Activated T-helper 1 cell treated with anti-CD3 and anti-CD28 coated beads, Interleukin-12 subunit alpha, Interleukin-12 subunit beta, Interleukin-2, Interleukin-4 antibody, amounts not matched to agents 30 ng/mL and 10 ng/mL and 1 ng/mL, durations not matched to agents 14 hours and 24 hours and 36 hours (primary cell): ENCODE measurements at places on chromosomes 12 and 14. TPM values are rescaled to one million over a fixed set of nuclear protein-coding genes. Genes with fewer than 3 reads are reported as not detected.
A peak's percentile ranks its signal among the peaks of the same experiment; 100 is the strongest.

GRCh38 chr12:110067531-110067930 is 19.2 kb upstream of the C12orf76 start:
- no peak for DNase-seq

DNA sequence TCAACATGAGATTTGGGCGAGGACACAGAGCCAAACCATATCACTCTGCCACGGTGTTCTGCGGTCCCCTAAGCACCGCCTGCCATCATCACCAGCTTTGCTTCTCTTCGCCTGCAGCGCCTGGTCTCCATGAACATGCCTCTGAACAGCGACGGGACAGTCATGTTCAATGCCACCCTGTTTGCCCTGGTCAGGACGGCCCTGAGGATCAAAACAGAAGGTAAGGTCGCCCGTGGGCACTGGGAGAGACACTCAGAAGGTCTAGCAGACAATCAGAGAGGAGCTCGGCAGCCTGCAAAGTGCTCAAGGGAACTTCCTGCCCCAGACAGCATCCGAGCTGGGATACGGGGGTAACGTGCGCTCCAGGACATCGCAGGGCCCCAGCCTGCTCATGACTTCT is 126.0 kb upstream of the FKBP4 start:
- no peak for DNase-seq

- DNase-seq, result no peak
Measured at GRCh38 chr14:94921882-94922585, 152.1 kb upstream of the GSC start.

FOXN4 gene
- not detected in 2 replicates for total RNA-seq

GRCh38 chr12:29889737-29890136 is 106.0 kb upstream of the TMTC1 start:
- no peak for DNase-seq

GRCh38 chr12:14845350-14845750 is 2.0 kb upstream of the ART4 start:
- peak; percentile 6 for DNase-seq

GRCh38 chr12:3141339-3142321 is 64.5 kb downstream of the TSPAN9 start:
- no peak for DNase-seq

DNA sequence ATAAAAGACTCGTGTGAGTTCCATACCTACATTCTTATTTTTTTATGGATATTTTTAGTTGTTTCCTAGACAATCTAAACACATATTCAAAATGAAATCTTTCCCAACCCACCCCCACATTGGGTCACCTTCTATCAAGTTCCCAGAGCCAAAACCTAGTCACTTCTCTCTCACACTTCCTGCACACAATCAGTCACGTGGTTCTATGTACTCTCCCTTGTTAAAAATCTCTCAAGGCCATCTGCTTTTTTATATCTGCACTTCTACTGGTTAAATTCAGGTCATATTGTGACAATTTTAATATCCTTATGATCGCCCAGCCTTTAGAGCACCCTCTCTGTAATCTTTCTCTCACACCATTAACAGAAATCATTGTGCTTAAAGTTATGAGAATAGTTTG is 175.0 kb upstream of the SYT10 start:
- DNase-seq, result no peak

- no peak for DNase-seq
Measured at GRCh38 chr14:88348546-88348945, 25.5 kb upstream of the KCNK10 start.

RXYLT1 gene
- 26.5 and 27.3 TPM in 2 replicates for total RNA-seq

- no peak for DNase-seq
Measured at GRCh38 chr12:11827091-11828061, 177.9 kb downstream of the ETV6 start.

DNA sequence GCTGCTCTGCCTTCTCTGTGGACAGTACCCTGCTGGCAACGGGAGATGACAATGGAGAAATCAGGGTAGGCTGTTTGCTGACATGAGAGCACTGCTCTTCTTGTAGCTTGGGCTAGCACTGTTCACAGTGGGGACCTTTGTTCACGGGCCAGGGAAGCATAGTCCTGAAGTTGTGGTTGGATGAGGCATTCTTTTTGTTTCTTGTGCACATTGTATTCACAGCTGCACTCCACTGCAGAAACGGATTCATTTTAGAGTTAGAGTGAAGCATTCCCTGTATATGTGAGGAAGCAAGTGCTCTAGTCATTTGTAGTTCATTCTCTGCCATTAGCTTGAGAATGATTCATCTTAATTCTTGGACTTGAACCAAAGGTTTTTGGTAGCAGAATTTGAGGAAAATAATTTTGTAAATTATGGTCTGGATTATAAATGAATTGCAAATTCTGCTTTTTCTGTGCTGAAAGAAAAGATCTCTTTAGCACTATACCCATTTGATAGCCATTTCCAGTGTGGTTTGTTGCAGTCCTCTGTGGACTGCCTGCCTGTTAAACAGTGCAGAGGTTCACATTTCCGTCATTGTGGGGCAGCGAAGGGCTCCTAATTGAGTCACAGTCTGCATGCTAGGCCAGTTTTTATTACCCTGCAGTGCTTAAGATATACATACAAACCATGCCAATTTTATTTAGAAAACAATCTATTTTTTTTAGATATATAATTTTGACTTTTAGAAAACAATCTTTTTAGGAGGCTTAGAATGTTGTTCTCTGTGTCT is 80.6 kb downstream of the APAF1 start:
- DNase-seq, result peak; percentile 29

- DNase-seq, result no peak
Measured at GRCh38 chr14:29865299-29865698, 62.3 kb downstream of the PRKD1 start.

SLC6A15 gene
- not detected in 2 replicates for total RNA-seq

- no peak for DNase-seq
Measured at GRCh38 chr12:107405436-107405835, 280.2 kb upstream of the PWP1 start.

DNA sequence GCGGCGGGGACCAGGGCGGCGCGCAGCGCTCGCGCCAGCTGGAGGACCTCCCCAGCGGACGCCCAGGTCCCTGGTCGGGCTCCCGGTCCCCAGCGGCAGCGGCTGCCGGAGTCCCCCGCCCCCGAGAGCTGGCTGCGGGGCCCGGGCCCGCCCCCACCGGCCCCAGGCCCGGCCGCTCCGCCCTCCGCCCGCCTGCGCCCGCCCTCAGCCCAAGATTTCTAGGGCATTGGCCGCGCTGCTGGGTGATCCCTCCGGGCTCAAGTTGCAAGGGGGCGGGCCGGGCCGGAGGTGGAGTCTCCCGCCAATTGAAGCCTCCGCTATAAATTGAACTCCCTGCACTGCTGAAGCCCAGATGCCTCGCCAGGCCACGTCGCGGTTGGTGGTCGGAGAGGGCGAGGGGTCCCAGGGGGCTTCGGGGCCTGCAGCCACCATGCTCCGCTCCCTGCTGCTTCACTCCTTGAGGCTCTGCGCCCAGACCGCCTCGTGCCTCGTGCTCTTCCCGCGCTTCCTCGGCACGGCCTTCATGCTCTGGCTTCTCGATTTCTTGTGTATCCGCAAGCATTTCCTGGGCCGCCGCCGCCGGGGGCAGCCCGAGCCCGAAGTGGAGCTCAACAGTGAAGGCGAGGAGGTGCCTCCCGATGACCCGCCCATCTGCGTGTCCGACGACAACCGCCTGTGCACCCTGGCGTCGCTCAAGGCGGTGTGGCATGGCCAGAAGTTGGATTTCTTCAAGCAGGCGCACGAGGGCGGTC is at the start of gene DIO3:
Gene DIO3 (plus strand): TSS at position 351 of the 752 bp plus-strand sequence.
- no peak for DNase-seq

DNA sequence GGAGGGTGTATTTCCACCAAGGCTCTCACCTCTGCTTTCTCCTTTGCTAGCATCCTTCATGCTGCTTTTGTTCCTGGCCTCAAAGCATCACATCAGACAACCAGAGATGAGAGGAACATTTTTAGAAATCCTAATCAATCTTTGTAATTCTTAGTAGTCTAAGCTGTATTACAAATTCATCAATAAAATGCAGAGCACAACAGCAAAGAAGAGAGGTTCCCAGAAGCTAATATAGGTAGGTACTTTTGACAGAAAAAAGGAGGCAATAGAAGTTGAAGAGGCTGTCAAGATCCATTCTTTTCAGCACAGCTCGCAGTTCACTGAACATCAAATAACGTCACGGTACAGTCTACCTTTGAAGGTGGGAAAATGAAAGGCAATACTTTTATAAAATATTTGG is 265.2 kb upstream of the SYT1 start:
- DNase-seq, result no peak

GRCh38 chr12:89525305-89525823 is 483 bp downstream of the POC1B start:
- DNase-seq, result peak; percentile 40

- DNase-seq, result no peak
Measured at GRCh38 chr14:95664546-95664945, 21.7 kb upstream of the TCL1B start.

DNA sequence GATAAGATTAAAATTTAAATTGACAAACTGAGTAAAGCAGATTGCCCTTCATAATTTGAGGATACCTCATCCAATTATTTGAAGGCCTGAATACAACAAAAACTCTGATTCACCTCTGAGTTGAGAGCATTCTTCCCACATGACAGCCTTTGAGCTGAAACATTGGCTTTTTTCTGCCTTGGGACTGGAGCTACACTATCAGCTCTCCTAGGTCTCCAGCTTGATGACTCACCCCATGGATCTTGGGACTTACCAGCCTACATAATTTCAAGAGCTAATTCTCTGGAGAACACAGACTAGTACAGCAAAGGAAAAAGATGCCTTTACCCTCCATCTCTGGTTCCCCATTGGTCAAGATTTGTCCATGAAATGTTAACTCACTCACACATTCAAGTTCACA is 555.1 kb downstream of the FOXG1 start:
- DNase-seq, result no peak

TMEM179 gene
- total RNA-seq, result 0.12 and 0.36 TPM in 2 replicates

DNA sequence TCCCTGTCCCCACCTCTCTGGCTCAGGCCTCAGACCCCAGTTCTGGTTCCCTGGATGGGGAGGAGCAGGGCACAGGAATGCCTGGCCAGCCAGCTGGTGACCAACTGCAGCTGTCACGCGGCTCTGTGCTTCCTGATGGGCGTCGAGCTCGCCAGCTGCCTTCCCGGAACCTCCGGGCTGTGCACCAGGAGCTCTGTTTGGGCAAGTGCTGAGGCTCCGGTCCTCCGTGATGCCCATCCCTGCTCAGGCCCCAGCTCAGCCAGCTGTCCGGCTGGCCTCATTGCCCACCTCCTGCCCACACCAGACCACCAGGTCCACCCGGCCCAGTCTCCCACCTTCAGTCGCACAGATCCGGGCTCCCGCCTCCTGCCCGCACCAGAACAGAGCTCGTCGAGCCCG is 4.8 kb downstream of the IFFO1 start:
- no peak for DNase-seq

SLC35F4 gene
- total RNA-seq, result not detected in 2 replicates

COL2A1 gene
- 0.08 TPM in 1 of 2 replicates, not detected in the other for total RNA-seq

GRCh38 chr12:54214553-54215406 is 26.0 kb upstream of the SMUG1 start:
- DNase-seq, result peak; percentile 86

INHBC gene
- total RNA-seq, result 0.15 TPM in 1 of 2 replicates, not detected in the other

DNA sequence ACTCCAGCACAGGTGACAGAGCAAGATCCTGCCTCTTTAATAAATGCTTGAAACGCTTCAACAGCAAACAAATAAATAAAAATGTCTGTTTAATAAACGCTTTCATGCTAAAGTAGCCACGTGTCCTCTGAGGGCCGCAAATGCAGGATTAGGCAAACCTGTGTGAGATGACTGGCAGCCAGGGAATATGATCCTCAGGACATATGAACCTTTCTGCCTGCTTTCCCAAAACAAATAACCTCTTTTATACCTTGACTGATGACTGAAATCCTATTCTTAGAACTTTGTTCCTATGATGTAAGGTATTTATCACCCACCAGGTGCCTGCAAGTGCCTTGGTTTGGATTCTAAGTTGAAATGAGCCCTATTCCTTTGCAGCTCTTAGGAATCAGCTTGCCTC is 14.5 kb upstream of the FLVCR2 start:
- no peak for DNase-seq

DNA sequence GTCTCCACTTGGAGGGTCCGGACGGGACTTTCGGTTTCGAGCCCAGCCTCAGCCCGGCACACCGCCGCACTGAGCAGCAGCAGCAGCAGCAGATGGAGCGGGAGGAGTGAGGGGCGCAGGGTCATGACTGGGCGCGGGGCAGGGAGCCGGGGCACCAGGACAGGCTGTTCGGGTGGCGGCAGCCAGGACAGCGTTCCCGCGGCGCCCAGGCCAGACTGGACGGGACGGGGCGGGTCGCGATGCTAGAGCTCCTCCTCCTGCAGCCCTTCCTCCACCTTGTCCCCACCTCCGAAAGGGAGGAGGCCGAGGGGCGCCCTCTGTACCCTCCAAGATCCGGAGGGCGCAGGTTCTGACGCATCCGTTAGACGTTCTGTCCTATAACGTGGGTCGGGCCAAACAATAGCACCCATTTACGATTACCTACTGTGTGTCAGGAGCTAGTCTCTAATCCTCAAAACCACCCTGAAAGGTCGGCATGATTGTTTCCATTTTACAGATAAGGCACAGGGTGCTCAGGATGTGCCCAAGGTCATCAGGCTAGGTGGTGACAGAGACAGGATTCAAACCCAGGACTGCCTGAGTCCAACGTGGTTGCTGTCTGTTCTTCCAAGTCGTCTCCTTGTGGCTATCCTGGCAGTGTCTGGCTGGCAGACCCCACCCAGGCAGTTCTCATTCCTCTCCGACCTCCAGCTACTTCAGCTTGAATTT is at the start of gene FKBP11:
Gene FKBP11 (minus strand): TSS at position 189 of the 708 bp plus-strand sequence. CDS start 64 bp downstream, at position 125.
- peak; percentile 54 for DNase-seq

DNA sequence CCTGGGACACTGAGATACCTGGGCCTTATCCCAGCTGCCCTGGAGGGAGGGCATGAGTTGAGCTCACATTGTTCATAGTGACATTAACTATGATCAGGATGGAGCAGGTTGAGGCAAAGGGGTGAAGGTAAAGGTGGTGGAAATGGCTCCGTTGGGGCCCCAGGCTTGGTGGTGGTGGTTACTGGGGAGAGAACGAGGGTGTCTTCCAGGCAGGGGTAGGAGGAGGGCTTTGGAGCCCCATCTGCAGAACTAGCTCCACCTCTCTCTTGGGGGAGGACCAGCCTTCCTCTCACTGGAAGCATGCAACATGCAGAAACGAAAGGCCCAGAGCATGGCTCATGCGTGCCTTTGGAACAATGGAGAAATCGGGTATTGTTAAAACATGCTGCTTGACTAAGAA is 217.0 kb downstream of the SLC41A2 start:
- no peak for DNase-seq

DNA sequence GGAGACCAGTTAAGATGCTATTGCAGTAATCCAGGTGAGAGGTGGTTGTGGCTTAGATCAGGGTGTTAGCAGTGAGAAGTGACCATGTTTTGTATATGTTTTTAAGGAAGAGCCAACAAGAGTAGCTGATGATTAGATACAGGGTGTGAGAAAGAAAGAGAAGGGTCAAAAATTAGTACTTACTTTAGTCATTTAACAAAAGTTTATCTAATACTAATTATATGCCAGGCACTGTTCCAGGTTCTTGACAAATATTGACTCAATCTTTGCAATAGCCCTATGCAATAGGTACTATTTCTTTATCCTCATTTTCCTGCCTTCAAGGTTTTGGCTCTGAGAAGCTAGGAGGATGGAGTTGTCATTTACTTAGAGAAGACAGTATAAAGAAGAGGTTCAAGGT is 70.2 kb downstream of the SSPN start:
- DNase-seq, result no peak

OR4Q2 gene
- total RNA-seq, result not detected in 2 replicates
